Fibroblast of the aortic adventitia (primary cell): ENCODE measurements at places on chromosomes 3 and 15. TPM values are rescaled to one million over a fixed set of nuclear protein-coding genes. Genes with fewer than 3 reads are reported as not detected.

Gene FAM3D
- not detected in 2 replicates for total RNA-seq

Gene ITIH1
- total RNA-seq, result 1.3 TPM in 1 of 2 replicates, not detected in the other

Gene ZNF620
- total RNA-seq, result 0.65 and 0.99 TPM in 2 replicates

Gene SAMMSON
- not detected in 2 replicates for total RNA-seq

Gene SPINK8
- not detected in 2 replicates for total RNA-seq

Gene ITIH4
- total RNA-seq, result 0.36 TPM in 1 of 2 replicates, not detected in the other

Gene LRRIQ4
- 0.09 TPM in 1 of 2 replicates, not detected in the other for total RNA-seq

Gene CRYBG3
- 23.9 and 28.8 TPM in 2 replicates for total RNA-seq

Gene LRRC34
- total RNA-seq, result 7.4 and 15.0 TPM in 2 replicates

Gene MLF1
- total RNA-seq, result 14.7 and 14.9 TPM in 2 replicates
